ENCODE measurements at places on chromosomes 5 and 9.

DNA sequence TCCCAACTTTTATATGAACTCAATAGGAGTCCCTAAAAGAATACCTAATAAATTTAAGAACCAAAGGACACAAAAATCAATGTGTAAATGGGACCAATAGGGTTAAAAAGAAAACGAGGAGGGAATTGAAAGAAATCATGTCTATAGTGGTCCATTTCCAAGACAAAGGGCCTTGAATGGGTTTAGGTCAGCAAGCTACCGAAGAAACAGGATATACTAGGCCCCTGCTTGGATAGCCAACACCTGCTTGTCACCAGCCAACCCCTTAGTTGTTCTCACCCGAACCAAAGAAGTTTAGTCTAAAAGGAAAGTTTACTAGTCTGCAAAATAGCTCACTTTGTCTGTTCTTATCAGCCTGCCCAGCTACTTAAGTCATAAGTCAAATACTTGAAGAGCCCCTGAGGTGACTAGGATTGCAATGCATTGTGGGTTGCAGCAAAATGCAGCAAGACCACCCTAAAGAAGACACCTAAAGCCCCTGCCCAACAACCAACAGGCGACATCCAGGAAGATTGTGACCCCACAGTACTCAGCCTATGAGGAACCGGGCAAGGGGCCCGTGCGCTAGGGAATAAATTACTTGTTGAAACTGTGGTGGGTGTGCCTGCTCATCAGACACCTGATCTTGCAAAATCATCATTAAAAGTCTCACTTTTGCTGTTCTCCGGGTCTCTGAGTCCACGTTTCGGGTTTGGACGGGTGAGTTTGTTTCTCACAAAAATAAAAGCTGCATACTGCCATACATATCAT, 183.9 kb upstream of the PPP1R26 start:
- DNase-seq, result no peak

DNA sequence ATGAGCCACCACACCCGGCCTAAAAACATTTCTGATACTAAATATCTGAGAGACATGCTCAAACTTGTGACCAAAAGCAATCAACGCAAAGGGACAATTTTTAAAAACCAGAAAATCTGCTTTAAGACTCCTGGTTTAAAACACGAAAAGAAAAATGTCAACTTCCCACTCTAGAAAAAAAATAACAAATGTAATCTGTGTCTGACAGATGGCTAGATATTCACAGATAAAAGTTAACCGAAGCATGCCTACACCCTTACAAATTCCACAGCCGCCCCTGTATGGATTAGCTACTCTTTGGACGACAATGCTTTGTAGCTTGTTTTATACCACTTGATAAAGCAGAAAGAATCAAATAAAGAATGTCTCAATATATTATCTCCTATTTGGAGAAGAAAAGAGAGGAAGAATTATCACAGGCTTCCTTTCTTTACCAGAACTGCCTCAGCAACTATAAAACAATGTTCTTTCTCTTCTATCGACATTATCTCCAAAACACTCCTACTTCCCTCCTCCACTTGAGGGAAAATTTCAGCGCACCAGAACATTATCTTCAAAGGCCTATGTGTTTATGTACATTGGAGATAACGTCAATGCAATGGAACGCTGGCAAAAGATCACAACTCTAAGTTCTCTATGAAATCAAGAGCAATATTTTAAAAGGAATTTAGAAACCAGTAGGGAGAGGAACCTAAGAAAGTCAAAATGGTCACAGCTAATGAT, 26.2 kb downstream of the CEMIP2 start:
- DNase-seq, result no peak

DNA sequence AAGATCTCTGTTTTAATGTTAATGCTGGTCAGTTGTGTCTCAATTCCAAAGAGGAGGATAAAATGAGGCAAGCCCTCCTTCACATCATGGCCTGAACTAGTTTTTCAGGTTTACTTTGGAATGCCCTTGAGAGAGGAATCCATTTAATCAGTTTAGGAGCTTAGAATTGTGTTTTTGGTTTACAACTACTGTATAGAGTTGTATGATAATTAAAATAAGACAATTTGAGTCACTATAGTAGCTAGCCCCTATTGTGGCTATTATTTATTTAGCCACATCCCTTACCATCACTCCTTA, 107.8 kb upstream of the PRLR start:
- no peak for DNase-seq

- DNase-seq, result no peak
Measured at GRCh38 chr9:133996531-133997520, 4.7 kb upstream of the VAV2 start.

DNA sequence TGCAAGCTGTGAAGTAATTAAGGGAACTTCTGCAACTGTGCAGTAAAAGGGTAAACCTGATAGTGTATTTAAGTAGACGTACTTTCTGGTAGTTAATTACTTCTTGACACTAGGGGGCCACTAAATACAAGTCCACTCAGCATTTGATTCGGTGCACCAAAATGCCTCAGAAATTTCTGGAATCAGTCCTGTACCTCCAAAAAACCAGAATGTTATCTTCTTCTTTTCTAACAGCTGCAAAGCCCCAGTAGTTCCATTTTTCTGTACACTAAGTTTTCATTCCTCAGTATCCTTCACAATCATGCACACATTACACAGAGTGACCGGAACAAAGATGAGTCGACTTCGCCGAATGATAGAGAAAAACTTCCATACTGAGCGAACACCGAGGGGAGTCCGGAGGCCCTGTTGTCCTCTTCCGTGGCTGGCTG, 484 bp downstream of the GFM2 start:
- DNase-seq, result no peak

- DNase-seq, result no peak
Measured at GRCh38 chr5:113219695-113220094, 215.1 kb downstream of the TSSK1B start.

DNA sequence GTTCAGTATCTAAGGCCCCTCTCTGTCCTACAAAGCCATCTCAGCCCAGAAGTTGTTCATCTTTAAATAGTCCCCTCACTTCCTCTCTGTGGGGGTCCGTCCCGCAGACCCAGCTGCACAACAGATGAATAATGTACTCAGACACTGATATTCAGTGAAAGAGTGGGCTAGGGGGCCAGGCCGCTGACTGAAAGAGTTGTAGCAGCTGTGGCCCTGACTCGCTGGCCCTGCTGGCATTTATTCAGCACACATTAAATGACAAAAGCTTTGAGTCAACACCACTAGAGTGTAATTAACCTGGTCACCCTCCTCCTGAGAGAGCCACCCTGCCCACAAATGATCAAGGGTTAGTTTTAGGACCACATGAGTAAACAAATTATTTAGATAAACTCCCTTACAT, 76.3 kb downstream of the MED10 start:
- no peak for DNase-seq

- DNase-seq, result no peak
Measured at GRCh38 chr5:93956006-93956405, 214.6 kb upstream of the POU5F2 start.

DNA sequence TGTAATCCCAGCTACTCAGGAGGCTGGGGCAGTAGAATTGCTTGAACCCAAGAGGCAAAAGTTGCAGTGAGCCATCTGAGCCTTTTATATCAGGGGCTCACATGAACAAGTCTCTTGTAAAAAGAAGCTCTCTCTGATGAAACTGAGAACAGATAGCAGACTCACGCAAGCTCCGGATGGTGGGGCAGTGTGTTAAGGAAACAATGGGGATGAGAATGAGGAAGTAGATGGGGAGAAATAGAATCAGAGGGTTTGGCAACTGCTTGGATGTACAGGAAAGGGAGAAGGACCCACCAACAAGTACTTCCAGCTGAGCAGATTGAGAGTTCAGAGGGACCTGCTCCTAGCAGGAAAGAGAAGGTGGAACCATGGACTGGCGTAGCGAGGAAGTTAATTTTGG, 18.6 kb downstream of the TMEM252 start:
- DNase-seq, result no peak

- no peak for DNase-seq
Measured at GRCh38 chr5:22351178-22351577, 502.0 kb downstream of the CDH12 start.

DNA sequence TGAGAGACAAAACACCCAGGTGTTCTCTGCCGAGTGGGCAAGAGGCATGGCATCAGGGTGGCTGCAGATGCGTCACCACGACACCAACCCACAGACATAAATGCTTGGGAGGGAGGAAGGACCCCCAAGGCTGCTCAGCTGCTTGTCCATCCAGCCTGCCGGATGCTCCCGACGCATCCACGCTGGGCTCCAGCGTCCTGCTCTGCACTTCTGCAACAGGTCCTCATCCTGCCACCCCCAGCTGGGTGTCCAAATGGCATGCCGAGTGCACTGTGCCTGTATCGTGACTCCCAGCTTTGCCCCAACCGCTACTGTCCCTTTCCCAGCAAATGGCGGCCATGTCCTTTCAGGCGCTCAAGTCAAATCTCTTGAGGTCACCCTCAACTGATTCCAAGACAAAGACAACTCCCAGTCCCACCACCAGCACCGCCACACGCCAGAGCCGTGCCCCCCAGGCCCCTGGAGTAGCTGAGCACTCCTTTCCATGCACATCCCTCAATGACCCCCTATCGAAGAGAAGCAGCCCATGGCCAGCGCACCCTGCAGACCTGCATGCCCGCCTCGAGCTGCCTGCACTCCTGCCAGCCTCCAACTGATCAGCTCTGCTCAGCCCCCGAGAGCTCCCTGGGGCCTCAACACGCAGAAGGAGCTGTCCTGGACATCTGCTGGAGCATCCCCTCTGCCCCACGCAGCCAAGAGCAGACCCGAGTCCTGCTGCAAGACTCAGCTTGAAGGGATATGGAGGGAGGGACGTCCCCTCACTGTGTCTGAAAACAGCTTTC, 116.7 kb downstream of the ROR2 start:
- DNase-seq, result no peak

GRCh38 chr5:179771311-179771895, 22.4 kb upstream of the LTC4S start:
- no peak for DNase-seq

DNA sequence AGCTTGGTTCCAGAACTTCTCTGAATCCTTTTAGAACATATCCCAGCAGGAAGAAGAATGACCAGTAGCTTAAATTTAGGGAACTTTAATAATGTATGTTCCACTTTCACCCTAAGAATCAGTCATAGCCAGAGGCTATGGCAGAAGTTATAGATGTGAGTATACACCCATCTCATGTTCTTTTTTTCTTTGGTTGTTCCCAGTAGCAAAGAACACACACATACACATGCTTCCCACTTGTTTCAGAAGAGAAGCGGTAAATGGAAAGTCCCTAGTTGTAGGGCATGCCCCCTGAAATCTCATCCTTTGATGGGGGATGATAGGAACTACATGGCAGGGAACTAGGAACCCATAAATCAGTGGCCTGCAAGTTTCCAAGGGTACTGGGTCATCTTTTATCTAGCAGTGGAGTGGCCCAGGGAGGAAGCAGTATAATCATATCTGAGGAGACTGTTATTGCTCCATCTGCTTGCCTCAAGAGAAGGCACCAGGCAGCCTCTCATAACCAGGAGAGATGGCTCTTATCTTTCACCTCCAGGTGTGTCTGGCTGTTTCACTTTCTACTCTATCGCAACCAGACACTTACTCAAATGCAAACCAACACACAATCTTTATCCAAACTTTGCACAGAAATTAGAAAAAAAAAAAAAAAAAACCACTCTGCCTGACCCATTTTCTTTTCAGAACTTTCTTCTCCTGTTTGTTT, 109.5 kb downstream of the SNCAIP start:
- no peak for DNase-seq

- DNase-seq, result no peak
Measured at GRCh38 chr5:135154197-135154596, 120.2 kb upstream of the PITX1 start.

DNA sequence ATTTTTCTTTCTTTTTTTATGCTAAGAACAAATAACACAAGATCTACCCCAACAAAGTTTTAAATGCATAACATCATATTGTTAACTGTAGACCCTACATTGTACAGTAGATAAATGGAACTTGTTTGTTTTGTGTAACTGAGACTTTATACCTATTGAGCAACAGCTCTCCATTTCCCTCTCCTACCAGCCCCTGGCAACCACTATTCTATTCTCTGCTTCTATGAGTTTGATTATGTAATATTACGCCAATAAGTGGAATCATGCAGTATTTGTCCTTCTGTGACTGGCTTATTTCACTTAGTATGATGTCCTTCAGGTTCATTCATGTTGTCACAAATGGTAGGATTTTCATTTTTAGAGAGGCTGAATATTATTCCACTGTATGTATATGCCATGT, 308.2 kb upstream of the PRR16 start:
- no peak for DNase-seq

DNA sequence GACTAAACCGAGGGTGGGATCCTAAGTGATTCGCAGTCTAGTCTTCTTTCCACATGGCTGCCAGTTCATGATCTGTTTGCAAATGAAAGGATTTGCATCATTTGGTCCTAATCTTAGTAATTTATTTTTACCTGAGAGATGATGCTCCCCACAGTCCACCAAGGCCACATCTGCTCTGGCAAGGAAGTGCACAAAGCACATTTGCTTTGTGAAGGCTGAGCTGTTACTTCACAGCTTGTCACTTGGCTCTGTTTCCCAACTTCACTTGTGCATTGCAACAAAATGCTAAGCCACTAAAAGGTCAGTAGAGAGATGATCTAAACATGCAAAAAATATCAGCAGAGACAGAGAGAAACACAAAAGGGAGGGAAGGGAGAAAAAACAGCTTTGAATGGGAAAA, 128.5 kb upstream of the VLDLR start:
- DNase-seq, result no peak

GRCh38 chr9:127509261-127509954, 58.1 kb downstream of the LRSAM1 start:
- DNase-seq, result no peak

DNA sequence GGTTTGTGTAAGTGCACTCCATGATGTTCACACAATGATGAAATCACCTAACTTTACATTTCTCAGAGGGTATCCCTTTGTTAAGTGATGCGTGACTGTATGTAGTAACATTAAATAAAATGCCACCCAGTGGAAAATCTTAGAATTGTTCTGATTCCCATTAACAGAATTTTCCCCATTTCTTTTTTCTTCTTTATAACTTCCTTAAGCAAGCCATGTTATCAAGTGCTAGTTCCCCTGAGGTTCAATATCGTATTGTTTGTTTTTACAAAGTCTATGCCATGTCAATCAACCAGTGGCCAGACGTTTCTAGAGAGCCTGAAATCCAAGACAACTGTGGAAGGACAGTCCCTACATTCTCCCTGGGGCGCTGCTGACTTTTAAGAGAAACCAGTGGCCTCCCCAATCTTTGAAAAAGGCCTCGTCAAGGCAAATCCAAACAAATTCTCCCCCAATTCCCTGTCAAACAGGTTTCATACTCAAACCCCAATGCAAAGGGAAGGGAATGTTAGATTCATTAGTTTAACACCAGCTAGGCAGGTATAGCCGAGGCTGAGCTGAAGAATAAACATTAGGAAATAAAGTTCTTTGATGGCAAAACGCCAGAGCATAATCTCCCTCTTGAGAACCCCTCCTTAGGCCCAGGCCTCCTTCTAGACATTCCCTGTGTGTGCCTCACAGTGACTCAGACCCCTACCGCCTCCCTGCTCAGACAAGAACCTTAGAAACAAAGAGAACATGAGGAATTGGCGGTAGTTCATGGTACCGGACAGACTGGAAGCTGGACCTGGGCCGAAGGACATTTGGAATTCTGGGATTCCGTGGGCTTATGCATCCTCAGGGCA, 198.7 kb downstream of the GNA14 start:
- DNase-seq, result no peak

GRCh38 chr9:21549251-21549765, 67.2 kb upstream of the IFNE start:
- no peak for DNase-seq

- DNase-seq, result no peak
Measured at GRCh38 chr5:159975462-159976019, 33.4 kb upstream of the TTC1 start.

GRCh38 chr9:129027685-129028191, 393 bp downstream of the SH3GLB2 start:
- DNase-seq, result no peak

- DNase-seq, result no peak
Measured at GRCh38 chr5:83589786-83590185, 118.2 kb downstream of the VCAN start.

Data from activated CD8-positive, alpha-beta memory T cell treated with anti-CD3 and anti-CD28 coated beads for 1 hour (primary cell).